ENCODE measurements at places on chromosomes 12 and 14.

GRCh38 chr12:569803-570434, 93.3 kb downstream of the NINJ2 start:
- peak; percentile 82 for DNase-seq

- DNase-seq: no peak
Observed at GRCh38 chr12:2366711-2367110, 313.9 kb downstream of the CACNA1C start.

- DNase-seq: no peak
Observed at GRCh38 chr12:120562906-120563305, 18.3 kb downstream of the POP5 start.

GRCh38 chr12:117966511-117966910, 2.3 kb downstream of the KSR2 start:
- DNase-seq: no peak

- no peak for DNase-seq
Observed at GRCh38 chr12:76144245-76144549, 59.7 kb upstream of the NAP1L1 start.

DNA sequence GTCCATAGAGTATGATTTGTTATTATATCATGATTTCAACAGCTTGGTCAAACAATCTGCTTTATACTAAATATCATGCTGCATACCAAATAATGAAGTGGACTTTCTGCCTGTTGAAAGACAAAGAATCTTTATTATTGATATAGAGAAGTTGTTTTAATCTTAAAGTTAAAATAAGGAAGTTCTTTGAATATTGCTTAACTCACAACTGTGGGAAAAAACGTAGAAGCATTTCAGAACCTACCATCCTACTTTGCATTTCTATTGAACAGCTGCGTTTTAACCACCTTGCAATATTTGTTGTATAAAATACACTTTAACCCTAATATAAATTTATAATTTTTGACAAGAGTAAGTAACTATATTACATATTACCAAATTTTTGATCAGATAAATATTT, 22.9 kb upstream of the ARL1 start:
- no peak for DNase-seq

- no peak for DNase-seq
Observed at GRCh38 chr12:93722835-93723567, 45.8 kb downstream of the CRADD start.

Data from activated CD4-positive, alpha-beta T cell treated with anti-CD3 and anti-CD28 coated beads, Interleukin-2, amount 50 U/mL, for 16 hours (primary cell).